NCI-H2029 treated with DMSO at 0.1 percent for 48 hours (cell line): ENCODE measurements at places on chromosomes 16 and 17.

GRCh38 chr16:67237396-67238277 lies 9.6 kb downstream of the FHOD1 start:
- DNase-seq, result no peak

DNA sequence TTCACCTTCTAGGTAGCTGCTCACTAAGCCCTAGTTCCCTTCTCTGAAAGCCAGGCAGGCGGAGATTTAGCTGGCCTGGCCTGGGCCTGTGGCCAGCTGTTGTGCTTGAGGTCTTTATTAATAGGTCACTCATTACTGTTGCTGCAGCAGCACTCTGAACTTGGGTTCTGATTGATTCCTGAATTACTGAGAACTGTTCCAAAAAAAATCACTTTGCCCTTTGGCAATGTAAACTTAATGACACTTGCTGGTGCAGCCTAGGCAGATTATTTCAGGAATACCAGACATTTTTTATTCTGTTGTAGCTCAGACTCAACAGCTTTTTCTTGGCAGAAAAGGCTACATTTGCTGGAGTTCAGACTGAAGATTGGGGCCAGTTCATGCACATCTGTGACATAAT lies 2.7 kb downstream of the TOM1L1 start:
- DNase-seq, result no peak

- no peak for DNase-seq
Measured at GRCh38 chr16:80790751-80791150, 13.6 kb downstream of the CDYL2 start.

DNA sequence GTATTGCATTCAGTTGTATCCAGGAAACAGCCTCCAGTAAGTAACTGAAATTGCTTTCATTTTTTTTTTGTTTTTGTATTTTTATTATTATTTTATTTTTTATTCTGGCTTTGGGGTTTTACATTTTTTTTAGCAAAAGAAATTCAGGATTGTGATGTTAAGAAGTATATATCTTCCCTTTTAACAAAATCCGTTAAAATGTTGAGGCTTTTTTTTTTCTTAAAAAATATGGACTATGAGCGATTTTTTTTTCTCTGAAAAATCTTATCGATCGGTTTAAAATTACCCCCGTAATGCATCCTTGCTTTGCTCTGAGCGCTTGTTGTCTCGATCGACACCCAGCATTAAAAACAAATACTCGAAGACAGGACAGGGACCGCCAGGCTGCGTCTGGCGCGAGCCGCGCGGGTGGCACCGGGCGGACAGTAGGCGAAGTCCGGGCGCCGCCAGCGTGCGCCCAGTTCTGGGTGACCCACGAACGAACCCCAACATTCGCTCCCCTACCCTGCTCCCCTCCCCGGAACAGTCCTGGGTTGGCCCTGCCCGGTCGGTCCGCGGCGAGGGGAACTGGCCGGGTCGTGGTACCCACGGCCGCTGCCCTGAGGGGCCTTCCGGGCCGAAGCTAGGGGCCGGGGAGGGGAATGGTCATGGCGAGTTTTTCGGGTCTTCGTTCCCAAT lies 482 bp downstream of the BAHCC1 start:
- DNase-seq, result no peak

DNA sequence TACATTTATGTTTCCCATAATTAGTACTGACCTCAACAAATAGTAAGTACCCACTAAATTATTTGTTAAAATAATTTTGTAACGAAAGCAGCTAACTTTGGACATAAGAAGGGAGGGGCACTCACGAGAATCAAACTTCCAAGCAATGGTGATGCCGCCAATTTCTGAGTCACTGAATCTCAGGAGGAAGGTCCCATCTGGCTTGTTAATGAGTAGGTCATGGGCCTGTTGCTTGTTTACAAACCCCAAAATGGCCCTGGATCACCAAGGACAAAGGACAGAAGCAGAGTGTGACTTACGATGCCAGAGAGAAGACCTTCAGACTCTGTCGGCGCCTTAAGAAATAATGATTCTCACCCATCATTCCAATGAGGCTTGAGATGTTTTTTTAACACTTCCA lies 15.8 kb upstream of the GHDC start:
- no peak for DNase-seq

GRCh38 chr16:87426423-87427215 lies 34.5 kb downstream of the MAP1LC3B start:
- no peak for DNase-seq

DNA sequence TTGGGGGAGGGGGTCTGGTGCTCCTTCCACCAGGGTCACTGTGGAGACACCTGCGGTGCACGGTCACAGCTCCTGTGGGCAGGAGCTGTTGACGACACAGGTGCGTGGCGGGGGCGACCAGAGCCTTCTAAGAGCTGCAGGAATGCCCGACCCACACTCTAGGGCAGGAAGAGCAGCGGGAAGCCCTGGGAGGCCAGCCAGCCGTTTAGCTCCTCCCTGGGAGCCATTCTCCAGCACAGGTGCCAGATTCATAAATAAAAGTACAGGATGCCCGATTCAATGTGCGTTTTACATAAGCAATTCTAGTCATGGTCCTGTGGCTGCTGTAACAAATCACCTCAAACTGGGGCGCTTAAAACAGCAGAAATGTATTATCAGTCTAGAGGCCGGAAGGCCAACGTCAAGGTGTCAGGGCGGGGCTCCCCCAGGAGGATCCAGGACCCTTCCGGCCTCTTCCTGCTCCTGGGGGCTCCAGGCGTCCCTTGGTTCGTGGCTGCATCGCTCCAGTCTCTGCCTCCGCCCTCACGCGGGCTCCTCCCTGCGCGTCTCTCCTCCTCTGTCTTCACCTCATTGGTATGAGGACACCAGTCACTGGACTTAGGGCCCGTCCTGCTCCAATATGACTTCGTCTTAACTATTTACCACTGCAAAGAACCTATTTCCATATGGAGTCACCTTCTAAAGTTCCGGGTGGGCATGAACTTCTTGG lies 155.4 kb downstream of the FOXL1 start:
- DNase-seq, result no peak

GRCh38 chr17:7912927-7913524 lies 3.1 kb downstream of the RNF227 start:
- no peak for DNase-seq

DNA sequence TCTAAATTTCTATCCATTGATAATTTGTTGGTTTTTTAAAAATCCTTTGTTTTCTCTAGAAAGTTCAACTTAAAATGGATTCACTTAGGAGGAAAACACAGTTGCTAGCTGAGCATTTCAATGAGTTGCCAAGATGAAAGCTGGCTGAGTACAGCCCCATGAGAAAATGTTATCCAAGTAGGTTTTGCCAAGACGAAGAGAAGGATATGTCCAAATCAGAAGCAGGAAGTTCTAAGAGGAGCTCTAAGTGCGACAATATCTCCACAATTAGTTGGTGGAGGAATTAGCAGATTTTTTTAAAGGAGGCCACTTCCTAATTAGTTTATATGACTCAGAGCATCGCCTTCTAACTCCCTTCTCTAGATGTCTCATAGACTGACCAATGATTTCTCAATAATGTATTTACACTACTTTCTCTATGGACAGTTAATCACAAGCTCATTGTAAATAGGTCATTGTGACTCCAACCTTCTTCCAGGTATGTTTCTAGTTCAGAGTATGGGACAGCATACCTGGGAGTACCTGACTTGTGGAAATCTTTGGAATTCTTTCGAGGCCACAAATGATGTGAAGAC lies 873.3 kb upstream of the SOX9 start:
- DNase-seq, result no peak
